ENCODE measurements at places on chromosomes 16 and 17. TPM values are rescaled to one million over a fixed set of nuclear protein-coding genes. Genes with fewer than 3 reads are reported as not detected.

UQCRC2 gene
- total RNA-seq = 236 TPM

TBX2 gene
- total RNA-seq = 1.0 TPM

RHOT1 gene
- total RNA-seq = 35.8 TPM

TAT gene
- not detected for total RNA-seq

RSPRY1 gene
- 64.1 TPM for total RNA-seq

ZNF205 gene
- total RNA-seq = 23.2 TPM

GLP2R gene
- not detected for total RNA-seq

RAB26 gene
- 1.3 TPM for total RNA-seq

PRSS8 gene
- total RNA-seq = not detected

PYDC1 gene
- total RNA-seq = not detected

CEMP1 gene
- not detected for total RNA-seq

TLCD2 gene
- 1.1 TPM for total RNA-seq

GRN gene
- 238 TPM for total RNA-seq

RAB40C gene
- 10.2 TPM for total RNA-seq

HOXB7 gene
- total RNA-seq = 2.2 TPM

PRSS33 gene
- not detected for total RNA-seq

DRC3 gene
- 1.3 TPM for total RNA-seq

AHSP gene
- not detected for total RNA-seq

NHERF1 gene
- total RNA-seq = 8.2 TPM

IRF8 gene
- not detected for total RNA-seq

KCNJ16 gene
- total RNA-seq = under 0.01 TPM

CHST6 gene
- total RNA-seq = 0.54 TPM

SLC38A8 gene
- not detected for total RNA-seq

SUMO2 gene
- 153 TPM for total RNA-seq

SLC9A5 gene
- total RNA-seq = 0.81 TPM

BMERB1 gene
- total RNA-seq = 15.8 TPM

KRT40 gene
- not detected for total RNA-seq

TMC7 gene
- total RNA-seq = 3.7 TPM

NPTX1 gene
- 0.09 TPM for total RNA-seq

Data from endothelial cell of coronary artery (primary cell).